ENCODE measurements at places on chromosomes 5 and 9.
A peak's percentile ranks its signal among the peaks of the same experiment; 100 is the strongest.

GRCh38 chr5:69202497-69202896 is 13.1 kb downstream of the CENPH start:
- no peak for DNase-seq

DNA sequence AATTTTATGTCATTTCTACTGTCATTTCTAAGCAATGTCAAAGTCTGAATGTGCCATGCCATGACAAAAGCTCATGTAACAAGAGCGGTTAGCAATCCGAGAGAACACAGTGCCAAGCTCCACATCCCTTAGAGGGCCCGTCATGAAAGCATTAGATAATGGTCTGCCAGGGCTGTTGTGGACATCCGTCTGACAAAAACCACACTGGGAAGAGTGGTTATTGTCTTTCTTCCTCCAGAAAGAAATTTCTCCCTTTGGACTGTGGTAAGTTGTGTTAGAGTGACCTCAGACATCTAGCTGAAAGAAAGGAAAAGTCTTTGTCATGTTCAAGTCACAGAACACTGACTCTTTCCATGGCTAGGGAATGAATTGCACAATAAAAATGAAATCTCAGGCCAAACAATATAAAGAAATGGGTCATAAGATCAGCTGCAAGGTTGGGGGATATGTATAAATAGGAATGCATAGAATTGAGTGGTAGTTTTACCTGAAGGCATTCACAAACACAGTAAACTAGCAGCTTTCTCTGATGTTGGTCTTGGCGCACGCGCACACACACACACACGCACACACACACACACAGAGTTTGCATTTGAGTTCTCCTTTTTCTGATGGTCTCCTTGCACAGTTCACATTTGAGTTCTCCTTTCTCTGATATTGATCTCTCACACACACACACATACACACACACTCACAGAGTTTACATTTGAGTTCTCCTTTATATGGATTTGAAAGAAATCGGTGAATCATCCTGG is 5.3 kb downstream of the SLC1A3 start:
- no peak for DNase-seq

DNA sequence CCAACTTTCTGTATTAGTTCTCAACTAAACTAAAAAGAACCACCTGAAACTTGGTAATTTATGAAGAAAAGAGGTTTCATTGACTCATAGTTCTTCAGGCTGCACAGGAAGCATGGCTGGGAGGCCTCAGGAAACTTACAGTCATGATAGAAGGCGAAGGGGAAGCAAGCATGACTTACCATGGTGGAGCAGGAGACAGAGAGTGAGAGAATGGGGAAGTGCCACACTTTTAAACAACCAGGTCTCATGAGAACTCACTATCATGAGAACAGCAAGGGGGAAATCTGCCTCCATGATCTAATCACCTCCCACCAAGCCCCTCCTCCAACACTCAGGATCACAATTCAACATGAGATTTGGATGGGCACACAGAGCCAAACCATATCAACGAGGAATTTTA is 123.5 kb downstream of the DEPDC1B start:
- no peak for DNase-seq

- no peak for DNase-seq
Observed at GRCh38 chr5:43061352-43062075, 21.4 kb upstream of the ANXA2R start.

- peak; percentile 35 for DNase-seq
Observed at GRCh38 chr5:71651579-71651978, 64.4 kb downstream of the MCCC2 start.

- DNase-seq = no peak
Observed at GRCh38 chr9:92631452-92632343, 38.2 kb downstream of the IPPK start.
